GM03348 (cell line): ENCODE measurements at places on chromosomes 3 and 15.
A peak's percentile ranks its signal among the peaks of the same experiment; 100 is the strongest.

- DNase-seq, result no peak
Measured at GRCh38 chr15:73845507-73845906, 27.9 kb upstream of the TBC1D21 start.

GRCh38 chr3:136142592-136142991 lies 53.5 kb downstream of the MSL2 start:
- peak; percentile 78 for DNase-seq

DNA sequence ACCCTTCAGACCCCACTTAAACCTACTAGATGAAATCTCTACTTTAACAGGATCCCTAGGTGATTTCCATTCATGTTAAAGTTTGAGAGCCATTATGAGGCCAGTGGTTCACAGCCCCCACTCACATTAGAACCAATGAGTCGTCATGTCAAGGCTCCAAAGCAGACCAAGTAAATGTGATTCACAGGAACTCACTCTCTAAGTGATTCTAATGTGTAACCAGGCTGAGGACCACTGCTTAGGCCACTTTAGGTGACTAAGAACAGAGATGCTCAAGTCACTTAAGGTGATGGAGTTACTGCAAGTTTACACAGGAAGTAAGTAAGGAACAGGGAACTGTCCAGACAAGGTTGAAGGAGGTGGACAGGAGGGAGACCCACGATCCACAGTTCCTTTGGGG lies 7.7 kb downstream of the GALNT15 start:
- no peak for DNase-seq

- no peak for DNase-seq
Measured at GRCh38 chr15:30872341-30872748, 31.4 kb upstream of the FAN1 start.

DNA sequence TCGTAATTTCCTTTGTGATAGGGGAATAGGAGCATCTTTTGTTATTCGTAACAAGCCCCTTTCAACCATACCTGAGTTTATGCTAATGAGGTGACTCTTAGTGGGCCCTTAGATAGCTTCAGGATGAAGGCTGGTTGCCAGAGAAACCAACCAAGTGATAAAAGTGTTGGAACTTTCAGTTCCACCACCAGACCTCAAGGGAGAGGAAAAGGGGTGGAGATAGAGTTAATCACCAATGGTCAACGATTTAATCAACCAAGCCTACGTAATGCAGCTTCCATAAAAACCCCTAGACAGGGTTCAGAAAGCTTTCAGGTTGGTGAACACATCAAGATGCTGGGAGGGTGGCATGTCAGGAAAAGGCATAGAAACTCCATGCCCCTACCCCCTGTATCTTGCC lies 33.0 kb downstream of the HERC1 start:
- DNase-seq, result no peak

DNA sequence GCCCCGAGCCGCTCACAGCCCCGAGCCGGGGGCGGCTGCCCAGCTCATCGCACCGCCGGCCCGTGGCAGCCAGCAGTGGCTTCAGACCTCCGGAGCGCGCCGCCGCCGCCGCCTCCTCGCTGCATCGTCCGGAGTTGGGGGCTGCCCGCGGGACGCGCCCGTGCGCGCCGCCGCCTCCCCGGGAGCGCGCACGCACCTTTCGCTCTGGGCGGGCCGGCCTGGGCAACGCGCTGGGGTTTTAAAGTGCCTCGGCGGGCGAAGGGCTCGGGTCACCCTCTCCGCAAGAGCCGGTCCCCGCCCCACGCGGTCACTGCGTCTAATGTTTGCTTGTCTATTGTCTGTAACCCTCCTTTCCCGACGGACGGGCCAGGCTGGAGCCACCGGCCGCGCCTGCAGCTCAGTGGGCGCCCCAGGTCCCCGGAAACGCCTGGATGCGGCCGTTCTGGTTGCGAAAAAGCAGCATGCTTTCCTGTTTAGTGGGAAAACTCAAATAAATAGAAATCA lies at the start of gene RYK:
TSS of gene RYK (minus strand) at position 143 of the 504 bp plus-strand sequence. CDS start 205 bp downstream, outside the sequence.
- peak; percentile 96 for DNase-seq
